ENCODE measurements at places on chromosomes 13 and 19.
A peak's percentile ranks its signal among the peaks of the same experiment; 100 is the strongest.

DNA sequence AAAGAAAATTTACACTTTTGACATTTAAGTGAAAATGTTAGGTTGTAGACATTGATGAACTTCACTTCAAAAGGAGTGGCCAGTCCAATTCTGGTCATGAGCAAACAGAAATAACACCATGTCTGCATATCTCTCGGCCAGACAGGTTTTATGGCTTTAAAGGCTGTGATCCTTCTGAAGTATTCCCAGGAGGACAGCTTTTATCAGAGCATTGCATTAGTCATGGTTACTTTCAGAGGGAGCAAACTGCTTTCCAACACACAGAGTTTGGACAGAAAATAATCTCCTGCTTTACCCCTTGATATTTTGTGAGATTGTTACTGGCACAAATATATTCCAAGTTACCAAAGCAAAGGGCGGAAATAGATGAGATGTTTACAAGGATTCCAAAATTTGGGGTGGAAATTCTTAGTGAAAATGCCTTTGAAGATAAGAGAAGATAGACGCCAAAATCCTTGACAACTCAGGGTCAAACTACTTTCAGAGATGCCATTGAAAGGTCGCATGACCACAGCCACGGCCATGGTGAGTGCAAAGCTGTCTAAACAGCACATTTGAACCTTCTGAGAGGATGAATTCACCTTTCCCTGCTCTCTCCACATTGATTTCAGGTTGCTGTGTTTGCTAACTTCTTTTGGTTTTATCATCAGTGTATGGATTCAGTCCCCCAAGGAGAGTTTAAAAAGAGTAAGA, 584.5 kb upstream of the SGCG start:
- no peak for DNase-seq

GRCh38 chr13:30142486-30143211, 164.7 kb downstream of the KATNAL1 start:
- DNase-seq = no peak

DNA sequence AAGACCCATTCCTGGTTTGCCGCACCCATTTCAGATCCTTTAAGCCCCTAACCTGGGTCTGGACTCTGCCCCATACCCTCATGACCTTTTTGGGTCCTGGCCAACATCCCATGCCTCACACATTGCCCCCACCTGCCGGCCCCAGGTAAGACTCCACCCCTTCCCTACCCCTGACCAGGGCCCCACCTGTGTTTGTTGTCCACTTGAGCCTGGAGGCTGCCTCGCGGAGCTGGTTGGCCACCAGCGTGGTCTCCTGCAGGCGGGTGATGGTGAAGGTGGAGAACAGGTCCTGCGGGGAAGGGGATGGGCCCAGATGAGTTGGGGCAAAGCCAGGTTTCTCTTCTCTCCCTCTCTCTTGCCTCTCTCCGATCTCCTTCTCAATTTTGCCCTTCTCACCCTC, 19.5 kb downstream of the MAN2B1 start:
- no peak for DNase-seq

DNA sequence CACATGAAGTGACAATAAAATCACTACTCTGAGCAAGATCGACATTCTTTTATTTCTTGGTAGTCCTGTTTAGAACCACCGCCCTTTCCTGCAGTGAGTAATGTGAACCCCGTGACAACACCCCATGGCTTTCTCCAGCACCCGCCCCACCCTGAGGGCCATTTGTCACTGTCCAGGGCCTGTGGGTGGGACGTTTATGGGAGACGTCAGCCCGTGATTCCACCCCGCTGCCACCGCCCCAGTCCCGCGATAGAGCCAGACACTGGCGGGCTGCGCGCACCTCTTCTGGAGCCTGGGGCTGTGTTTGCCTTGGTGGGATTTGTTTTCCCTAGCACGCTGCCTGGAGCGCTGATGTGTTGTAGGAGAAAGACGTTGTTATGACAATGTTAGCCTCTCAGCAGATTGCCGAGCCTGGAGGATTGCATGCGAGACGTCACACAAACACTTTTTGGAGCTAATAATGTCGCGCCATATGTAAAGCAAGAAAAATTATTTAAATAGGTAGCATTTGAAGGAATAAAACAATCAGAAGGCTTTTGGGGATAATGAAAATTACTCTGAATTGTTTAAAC, 263.7 kb downstream of the TEX29 start:
- DNase-seq = peak; percentile 92

- DNase-seq = no peak
These were observed 48.6 kb downstream of the LHFPL6 start for GRCh38 chr13:39554371-39554770.

DNA sequence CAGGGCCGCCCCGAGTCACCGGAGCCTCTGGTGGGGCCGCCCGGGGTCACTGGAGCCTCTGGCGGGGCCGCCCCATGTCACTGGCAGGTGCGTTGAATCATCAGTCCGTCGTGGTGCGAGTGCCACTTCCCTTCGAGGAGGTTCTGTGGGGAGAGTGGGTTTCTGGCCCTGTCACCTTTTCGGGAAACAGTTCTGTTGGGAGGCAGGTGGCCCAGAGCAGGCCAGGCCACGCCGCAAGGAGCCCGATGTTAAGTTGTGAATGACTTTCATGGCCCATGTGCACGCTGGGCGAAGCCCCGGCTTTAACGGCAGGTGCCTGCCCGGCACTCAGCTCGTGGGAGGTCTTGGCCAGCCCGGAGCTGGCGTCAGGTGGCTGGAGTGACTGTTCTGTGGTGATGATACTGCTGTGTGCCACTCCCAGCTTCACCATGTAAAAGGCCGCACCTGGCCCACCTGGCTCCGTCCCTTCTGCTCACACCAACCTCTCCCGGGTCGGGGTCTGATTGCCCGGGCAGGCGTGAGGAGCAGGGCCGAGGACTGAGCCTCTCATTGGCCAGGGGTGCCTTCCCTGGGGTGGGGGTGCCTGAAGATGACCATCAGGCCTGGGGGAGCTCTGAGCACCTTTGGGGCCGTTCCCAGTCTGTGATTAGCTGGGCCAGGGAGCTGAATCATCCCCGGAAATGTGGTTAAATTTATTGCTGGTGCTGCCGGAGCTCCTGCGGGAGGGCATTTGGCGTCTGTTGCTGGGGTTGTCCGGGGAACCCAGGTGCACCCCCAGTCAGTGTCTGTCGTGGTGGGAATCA, 29.2 kb downstream of the CSNK1G2 start:
- no peak for DNase-seq

All from stomach (tissue), 19 donors.